ENCODE measurements at places on chromosomes 4 and X.

GRCh38 chr4:7058792-7059191 lies 9.1 kb downstream of the GRPEL1 start:
- no peaks in the 10 kb centered on the region for H3K27me3 ChIP-seq
- H3K4me3 ChIP-seq: no peak overlapping the region
- H3K36me3 ChIP-seq: peaks cover 6% of the 10 kb centered on the region
- DNase-seq: no peak
- H3K27ac ChIP-seq: peak overlapping the region; percentile 56
- H3K4me1 ChIP-seq: peaks cover 10% of the 10 kb centered on the region

GRCh38 chrX:19679787-19680186 lies 164.5 kb upstream of the MAP3K15 start:
- peak overlapping the region; percentile 99 for H3K27ac ChIP-seq
- peaks cover 11% of the 10 kb centered on the region for H3K36me3 ChIP-seq
- no peaks in the 10 kb centered on the region for H3K27me3 ChIP-seq
- H3K4me3 ChIP-seq: no peak overlapping the region
- H3K4me1 ChIP-seq: peaks cover 50% of the 10 kb centered on the region

DNA sequence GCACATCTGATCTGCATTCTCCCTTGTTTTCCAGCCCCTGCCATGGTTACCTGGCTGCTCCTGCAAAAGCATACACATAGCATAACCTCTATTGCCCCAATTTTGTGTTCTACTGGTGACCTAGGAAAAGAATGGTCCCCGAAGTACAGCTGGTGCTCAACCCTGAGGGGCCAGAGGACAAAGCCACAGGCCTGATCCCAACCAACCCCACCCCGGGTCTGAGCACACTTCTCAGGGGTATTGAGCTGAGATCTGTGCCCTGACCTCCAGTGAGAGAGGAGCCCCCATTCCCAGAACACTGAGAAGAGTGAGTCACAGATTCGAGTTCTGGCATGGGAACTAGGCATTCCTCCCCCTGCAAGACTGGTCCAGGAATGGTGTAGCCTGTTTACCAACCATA lies 465.5 kb upstream of the ACTRT1 start:
- H3K36me3 ChIP-seq: no peaks in the 10 kb centered on the region
- no peaks in the 10 kb centered on the region for H3K4me1 ChIP-seq
- H3K27me3 ChIP-seq: no peaks in the 10 kb centered on the region
- no peak for DNase-seq

DNA sequence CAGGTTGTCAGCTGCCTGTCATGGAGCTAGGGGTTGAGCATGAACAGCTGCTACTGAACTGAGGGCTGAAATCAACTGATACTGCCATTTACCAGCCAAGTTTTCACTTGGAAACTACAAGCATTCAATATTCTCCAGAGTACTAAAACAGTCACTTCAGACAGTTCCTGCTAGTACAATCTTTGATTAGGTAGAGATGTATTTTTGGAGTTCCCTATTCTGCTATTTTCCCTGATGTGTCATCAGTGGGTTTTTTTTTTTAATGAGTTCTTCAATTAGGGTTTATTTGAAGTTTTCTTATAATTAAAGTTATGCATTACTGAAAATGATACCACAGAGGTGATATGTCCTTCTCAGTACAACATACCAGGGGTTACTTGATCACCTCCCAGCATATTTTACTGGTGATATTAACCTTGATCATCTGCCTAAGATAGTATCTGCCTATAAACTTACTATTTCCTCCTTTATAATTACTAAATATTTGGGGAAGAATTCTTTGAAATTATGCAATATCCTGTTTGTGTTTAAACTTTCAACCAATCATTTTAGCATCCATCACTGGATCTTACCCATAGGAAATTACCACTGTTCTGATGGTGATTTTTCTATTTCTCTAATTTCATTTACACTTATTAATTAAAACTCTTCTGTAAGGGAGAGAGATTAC lies 13.6 kb downstream of the PDCL2 start:
- DNase-seq: no peak
- H3K27ac ChIP-seq: no peak overlapping the region
- no peak overlapping the region for H3K4me3 ChIP-seq
- no peaks in the 10 kb centered on the region for H3K27me3 ChIP-seq
- no peaks in the 10 kb centered on the region for H3K36me3 ChIP-seq

Data from T-helper 17 cell (primary cell).